ENCODE measurements at places on chromosomes 4 and X. TPM values are rescaled to one million over a fixed set of nuclear protein-coding genes. Genes with fewer than 3 reads are reported as not detected.

GABRA4 gene
- 0.06 TPM for polyA plus RNA-seq

- no peak for DNase-seq
These were observed 70.1 kb downstream of the CHM start for GRCh38 chrX:85977218-85977617.

GRCh38 chrX:72003811-72004750 is 93.4 kb downstream of the NHSL2 start:
- peak; percentile 29 for DNase-seq

- DNase-seq, result no peak
These were observed 55.3 kb downstream of the KLHL4 start for GRCh38 chrX:87572901-87573300.

DNA sequence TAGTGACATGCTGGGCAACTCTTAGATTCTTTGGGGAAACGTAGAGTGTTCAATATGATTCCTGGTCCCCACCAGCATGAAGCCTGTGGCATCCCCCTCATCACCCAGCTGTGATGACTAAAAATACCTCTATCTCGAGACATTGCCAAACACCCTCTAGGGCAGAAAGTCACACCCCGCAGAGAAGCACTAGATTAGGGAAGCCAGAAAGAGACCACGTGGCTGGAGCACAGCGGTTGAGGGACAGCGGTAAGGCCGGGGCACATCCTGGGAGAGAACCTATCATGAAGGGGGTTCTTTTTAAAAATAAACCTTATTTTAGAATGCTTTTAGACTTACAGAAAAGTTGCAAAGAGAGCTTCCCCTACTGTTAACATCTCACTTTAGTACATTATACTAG is 11.0 kb downstream of the FAT1 start:
- no peak for DNase-seq

- DNase-seq, result no peak
These were observed 32.0 kb downstream of the DCTD start for GRCh38 chr4:182885022-182885737.

DNA sequence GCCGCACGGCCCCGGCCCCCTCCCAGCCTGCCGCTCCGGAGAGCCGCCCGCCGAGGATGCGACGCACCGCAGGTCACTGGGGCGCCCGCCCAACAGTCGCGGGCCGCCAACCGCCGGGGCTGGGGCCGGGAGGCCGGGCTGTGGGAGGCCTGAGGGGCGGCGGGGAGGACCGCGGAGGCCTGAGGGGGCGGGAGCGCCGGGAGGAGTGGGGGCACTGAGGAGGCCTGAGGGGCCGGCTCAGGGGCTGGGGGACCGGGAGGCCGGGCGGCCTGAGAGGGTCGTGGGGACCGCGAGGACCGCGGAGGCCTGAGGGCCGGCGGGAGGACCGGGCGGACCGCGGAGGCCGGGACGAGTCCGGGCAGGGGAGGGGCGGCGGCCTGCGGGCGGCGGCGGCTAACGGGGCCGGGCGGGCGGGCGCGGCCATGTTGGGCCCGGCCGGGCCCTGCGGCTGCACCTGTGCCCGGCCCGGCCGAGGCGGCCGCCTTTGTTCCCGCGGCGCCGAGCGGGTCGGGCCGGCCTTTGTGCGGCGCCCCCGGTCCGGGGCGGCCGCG is 353 bp downstream of the NSD2 start:
- DNase-seq, result no peak

- no peak for DNase-seq
These were observed 71.4 kb downstream of the GATB start for GRCh38 chr4:151689211-151689991.

GABRQ gene
- 1.6 TPM for polyA plus RNA-seq

DNA sequence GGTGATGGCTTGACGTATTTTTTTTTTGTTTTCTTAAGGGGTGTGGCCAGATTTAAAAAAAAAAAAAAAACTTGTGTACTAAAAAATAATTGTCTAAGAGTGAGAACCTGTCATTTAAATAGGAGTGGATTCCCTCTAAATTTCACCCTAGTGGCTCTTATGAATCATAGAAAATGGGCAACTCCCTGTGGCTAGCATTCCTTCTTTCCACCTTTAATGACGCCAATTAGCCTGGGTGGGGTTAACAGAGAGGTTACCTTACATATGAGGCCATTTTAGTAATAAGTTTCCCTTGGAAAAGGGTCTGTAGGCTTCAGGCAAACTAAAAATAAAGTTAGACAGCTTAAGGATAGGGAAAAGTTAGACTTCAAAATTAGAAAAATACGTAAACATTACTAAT is 223.5 kb upstream of the FAM241A start:
- no peak for DNase-seq

GRCh38 chr4:48119646-48120045 is 14.4 kb downstream of the TXK start:
- DNase-seq, result no peak

CFAP299 gene
- polyA plus RNA-seq, result 0.49 TPM

DNA sequence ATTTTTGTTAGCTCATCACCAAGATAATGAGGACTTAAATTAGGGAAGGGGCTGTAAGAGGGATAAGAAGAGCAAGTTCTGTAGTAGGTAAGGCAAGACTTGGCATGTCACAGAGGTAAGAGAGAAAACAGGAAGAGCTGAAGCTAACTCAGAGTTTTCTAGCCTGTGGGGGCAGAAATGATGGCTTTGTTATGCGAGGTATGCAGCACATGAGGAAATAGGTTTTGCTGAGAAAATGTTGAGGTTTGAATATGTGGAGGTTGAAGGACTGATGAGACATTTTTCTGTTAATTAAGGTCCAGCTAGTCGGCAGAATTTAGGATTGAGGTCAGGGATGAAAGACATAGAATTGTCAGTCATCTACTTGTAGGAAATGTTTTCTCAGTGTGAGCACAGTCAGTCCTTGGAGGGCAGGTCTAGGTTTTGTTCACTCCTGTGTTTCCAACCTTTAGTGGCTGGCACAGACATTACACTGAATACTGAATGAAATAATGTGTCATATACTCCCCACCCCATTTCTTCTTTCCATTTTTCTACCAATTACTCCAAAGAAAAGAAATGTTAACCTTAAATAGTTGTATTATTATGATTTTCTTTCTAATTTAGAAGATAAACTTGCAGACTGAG is 154.0 kb upstream of the AADAT start:
- no peak for DNase-seq

GRCh38 chrX:47645530-47645929 is 4.8 kb downstream of the ELK1 start:
- no peak for DNase-seq

- no peak for DNase-seq
These were observed 24.1 kb upstream of the TMEM271 start for GRCh38 chr4:600166-600565.

FATE1 gene
- 0.57 TPM for polyA plus RNA-seq

Measured in renal cortex interstitium (tissue), 15 donors.